Activated naive CD8-positive, alpha-beta T cell treated with anti-CD3 and anti-CD28 coated beads, Interleukin-2, amount 50 U/mL, for 24 hours (primary cell): ENCODE measurements at places on chromosomes 2 and 18.

- H3K27ac ChIP-seq = peak overlapping the region; percentile 45
- H3K4me3 ChIP-seq = no peak overlapping the region
- DNase-seq = no peak
Measured at GRCh38 chr2:144086965-144087364, 433.0 kb downstream of the ZEB2 start.

GRCh38 chr2:6948677-6949351, 31.6 kb downstream of the RNF144A start:
- H3K36me3 ChIP-seq = peaks cover 21% of the 10 kb centered on the region
- no peak overlapping the region for H3K4me3 ChIP-seq
- no peak for DNase-seq
- no peaks in the 10 kb centered on the region for H3K27me3 ChIP-seq

- H3K4me1 ChIP-seq = peaks cover 6% of the 10 kb centered on the region
- H3K27me3 ChIP-seq = no peaks in the 10 kb centered on the region
- no peak overlapping the region for H3K27ac ChIP-seq
- peaks cover 7% of the 10 kb centered on the region for H3K36me3 ChIP-seq
- H3K4me3 ChIP-seq = no peak overlapping the region
Measured at GRCh38 chr2:135555311-135555710, 24.0 kb downstream of the R3HDM1 start.

DNA sequence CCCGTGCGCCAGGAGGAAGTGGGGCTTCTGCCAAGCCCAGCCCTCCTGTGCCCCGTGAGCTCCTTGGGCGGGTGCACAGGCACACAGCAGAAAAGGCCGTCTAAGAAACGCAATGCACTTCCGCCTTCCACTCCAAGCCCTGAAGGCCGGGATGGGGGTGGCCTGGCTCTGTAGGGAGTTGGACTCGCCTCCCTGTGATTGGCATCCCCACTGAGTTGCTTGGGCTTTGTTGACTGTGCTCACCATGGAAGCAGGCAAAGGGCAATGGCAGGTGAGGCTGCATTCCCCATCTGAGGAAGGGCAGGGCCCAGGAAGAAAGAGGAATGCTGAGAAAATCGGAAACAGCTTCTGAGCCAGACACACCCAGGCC, 66.8 kb downstream of the CRACDL start:
- no peaks in the 10 kb centered on the region for H3K36me3 ChIP-seq
- no peak overlapping the region for H3K4me3 ChIP-seq
- H3K4me1 ChIP-seq = no peaks in the 10 kb centered on the region
- no peak for DNase-seq
- no peak overlapping the region for H3K27ac ChIP-seq
